RWPE2 (cell line): ENCODE measurements at places on chromosomes 16 and 17.
A peak's percentile ranks its signal among the peaks of the same experiment; 100 is the strongest.

- no peak for DNase-seq
Observed at GRCh38 chr17:29018788-29019474, 13.1 kb upstream of the SEZ6 start.

DNA sequence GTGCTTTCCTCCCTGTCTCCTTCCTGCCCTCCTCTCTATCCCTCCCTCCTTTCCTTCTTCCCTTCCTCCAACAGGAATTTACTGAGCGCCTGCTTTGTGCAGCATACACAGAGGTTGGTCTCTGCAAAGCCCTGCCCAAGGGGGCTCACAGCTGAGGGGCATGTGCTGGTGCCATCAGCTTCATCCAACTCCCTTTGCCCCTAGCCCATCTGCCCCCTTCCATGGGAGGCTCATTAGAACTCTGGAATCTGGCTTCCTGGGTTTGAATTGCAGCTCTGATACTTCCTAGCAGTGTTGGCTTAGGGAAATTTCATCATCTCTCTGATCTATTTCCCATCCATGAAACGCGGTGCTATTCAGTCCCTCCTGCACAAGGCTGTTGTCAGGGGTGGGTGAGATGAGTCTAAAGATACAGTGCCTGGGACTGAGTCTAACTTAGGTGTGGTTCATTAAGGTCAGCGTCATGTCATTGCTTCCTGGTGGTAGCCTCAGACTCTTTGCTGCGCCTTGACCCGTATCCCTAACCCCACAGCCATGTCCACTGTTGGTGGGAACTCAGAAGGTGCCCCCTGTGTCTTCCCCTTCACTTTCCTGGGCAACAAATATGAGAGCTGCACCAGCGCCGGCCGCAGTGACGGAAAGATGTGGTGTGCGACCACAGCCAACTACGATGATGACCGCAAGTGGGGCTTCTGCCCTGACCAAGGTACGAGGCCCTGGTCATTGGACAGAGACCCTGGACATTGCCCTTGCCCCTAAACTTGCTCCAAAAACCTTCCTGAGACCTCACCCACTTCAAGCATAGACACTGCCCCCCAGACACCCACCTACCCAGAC, 10.3 kb downstream of the MMP2 start:
- DNase-seq: no peak

- DNase-seq: no peak
Observed at GRCh38 chr16:22272870-22273650, 24.1 kb upstream of the POLR3E start.

- DNase-seq: no peak
Observed at GRCh38 chr17:6476810-6477179, 32.5 kb downstream of the PIMREG start.

GRCh38 chr16:55572439-55572838, 6.0 kb downstream of the CAPNS2 start:
- DNase-seq: no peak

- DNase-seq: peak; percentile 57
Observed at GRCh38 chr17:17503566-17504130, 7.5 kb upstream of the RASD1 start.

- no peak for DNase-seq
Observed at GRCh38 chr16:13607289-13607688, 312.7 kb upstream of the ERCC4 start.

DNA sequence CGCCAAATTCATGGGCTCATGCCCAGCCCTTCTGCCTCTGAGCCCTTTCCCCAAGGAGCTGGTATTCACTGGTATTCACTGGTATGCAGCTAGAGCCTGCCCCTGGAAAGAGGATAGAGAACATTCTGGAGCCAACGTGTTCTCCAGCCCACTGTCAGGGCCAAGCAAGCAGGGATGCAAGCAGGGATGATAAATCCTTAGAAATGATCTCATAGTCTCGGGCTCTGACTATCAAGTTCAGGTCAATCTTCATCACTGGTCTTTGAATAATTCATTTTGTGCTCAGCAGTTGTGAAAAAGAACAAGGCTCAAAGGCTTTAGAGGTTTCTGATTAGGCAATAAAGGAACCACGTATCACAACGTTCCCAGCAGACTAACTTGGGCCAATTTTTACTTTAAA, 57.3 kb downstream of the CACNG5 start:
- no peak for DNase-seq

DNA sequence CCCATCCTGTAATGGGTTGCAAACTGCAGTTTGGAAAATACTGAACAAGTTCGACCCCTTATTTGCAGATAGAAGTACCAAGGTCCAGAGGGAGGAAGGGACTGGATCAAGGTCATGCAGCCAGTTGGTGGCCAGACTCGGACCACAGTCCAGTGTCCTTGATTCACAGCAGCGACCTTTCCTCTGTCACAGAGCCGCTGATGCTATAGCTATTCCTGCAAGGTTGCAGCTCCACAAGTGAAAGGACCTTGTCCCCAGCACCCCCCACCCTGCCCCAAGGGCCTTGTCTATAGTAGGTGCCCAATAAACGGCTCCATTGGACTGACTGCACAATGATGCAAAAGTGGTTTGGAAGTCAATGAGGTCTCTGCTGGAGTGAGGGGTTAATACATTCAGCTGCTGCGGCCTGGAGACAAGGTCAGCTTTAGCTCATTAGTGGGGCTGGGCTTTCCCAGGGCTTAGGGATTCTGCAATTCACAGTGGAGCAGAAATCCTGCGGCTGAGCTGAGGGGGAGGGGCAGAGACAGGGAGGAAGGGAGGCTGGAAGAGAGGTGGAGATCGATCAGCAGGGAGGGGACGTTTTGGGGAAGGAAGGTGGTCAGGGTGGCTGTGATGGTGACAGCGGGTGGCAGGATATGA, 13.4 kb upstream of the CRHR1 start:
- DNase-seq: no peak

DNA sequence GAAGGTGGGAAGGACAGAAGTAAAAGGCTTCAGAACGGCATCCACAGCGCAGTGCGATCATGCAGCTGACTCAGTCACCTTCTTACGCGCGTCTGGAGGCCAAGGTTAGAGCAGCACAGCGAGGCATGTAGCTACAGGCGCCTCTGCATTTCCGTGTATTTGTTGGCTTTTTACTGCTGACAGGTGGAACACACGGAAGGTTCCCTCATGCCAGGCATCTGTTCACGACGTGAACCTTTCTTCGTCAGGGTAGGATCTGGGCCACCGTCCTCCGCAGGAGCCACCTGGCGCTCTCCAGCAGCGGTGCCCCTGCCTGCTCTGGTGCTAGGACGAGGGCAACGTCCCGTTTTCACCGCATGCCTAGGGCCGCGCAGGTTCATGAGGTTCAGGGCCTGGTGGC, 15.3 kb downstream of the TMEM204 start:
- DNase-seq: no peak

- DNase-seq: no peak
Observed at GRCh38 chr17:44794851-44795413, 35.2 kb downstream of the GJC1 start.

DNA sequence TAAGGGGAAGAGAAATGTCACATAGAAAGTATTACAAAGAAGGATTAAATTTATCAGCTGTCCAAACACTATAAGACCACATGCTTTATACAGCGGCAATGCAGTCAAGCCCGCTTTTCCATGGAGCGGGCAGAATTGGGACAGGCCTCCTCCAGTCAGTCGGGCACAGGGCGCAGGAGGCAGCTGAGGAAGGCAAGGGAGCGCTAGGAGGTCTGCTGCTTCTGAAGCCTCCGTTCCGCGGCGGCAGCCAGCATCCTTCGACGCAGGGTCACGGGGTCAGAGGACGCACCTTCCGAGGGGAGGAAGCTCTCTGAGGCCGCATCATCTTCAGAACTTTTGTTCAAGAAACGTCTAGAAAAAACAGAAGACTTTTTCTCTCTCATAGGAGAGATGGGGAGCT, 62.6 kb downstream of the AMFR start:
- peak; percentile 59 for DNase-seq

GRCh38 chr17:77303620-77304019, 162.9 kb downstream of the SEC14L1 start:
- no peak for DNase-seq

- no peak for DNase-seq
Observed at GRCh38 chr17:7235693-7236665, 1.7 kb upstream of the DVL2 start.

- DNase-seq: no peak
Observed at GRCh38 chr17:68052810-68053209, 17.3 kb downstream of the KPNA2 start.

DNA sequence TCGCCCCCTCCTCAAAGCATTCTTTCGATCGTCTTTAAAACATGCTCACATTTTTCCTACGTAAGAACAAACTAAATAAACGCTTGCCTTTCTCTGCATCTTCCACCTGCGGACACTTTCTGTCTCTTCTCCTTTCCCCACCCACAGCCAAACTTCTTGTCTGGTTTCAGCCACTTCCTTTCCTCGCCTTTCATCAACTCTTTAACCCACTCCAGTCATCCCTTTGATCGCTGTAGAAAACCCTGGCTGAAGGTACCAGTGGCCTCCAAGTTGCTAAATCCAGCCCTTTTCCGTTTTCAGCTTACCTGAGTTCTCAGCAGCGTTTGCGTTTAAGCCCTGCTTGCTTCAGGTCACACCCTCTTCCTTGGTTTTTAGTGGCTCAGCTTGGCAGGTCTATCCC, 483 bp downstream of the RPA1 start:
- no peak for DNase-seq

DNA sequence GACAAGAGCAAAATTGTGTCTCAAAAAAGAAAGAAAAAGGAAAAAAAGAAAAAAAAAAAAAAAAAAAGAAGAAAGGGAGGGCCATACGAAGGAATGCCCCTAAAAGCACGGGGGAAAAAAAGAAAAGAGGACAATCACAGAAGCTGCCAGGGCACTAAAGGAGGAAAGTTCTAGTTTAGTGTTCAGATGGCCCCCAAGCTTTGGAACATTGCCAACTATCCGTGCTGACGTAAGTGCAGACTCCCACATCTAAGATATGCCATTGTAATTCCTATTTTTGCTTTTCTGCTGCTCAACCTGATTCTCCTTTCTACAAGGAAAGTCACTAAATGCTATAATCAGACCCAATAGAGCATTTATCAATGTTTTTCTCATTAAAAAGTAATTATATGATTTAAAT, 842.1 kb downstream of the KCNJ2 start:
- no peak for DNase-seq

GRCh38 chr17:50115756-50116155, 14.2 kb downstream of the SAMD14 start:
- no peak for DNase-seq

DNA sequence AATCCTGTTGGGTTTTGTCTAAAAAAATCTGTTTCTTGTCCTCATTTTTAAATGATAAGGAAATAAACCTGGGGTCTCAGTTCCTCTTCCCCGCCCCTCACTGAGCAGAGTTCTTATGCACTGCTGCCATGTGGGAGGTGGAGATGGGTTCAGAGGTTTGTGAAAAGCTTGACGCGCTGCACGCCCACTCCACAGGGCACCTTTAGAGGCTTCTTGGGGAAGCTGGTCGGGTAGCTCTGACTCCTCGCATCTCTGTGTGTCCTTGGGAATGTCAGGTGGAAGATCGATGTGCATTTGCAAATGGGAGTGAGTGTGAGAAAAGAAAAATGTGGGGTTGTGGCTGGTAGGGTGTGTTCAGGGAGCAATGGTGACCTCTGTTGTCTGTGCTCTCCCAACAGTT, 4.7 kb upstream of the ZNHIT3 start:
- DNase-seq: no peak

- DNase-seq: no peak
Observed at GRCh38 chr16:12557786-12558185, 245.9 kb downstream of the CPPED1 start.

GRCh38 chr16:13194766-13195165, 293.4 kb downstream of the SHISA9 start:
- DNase-seq: no peak

- DNase-seq: peak; percentile 69
Observed at GRCh38 chr17:50149417-50150353, 792 bp downstream of the PPP1R9B start.

DNA sequence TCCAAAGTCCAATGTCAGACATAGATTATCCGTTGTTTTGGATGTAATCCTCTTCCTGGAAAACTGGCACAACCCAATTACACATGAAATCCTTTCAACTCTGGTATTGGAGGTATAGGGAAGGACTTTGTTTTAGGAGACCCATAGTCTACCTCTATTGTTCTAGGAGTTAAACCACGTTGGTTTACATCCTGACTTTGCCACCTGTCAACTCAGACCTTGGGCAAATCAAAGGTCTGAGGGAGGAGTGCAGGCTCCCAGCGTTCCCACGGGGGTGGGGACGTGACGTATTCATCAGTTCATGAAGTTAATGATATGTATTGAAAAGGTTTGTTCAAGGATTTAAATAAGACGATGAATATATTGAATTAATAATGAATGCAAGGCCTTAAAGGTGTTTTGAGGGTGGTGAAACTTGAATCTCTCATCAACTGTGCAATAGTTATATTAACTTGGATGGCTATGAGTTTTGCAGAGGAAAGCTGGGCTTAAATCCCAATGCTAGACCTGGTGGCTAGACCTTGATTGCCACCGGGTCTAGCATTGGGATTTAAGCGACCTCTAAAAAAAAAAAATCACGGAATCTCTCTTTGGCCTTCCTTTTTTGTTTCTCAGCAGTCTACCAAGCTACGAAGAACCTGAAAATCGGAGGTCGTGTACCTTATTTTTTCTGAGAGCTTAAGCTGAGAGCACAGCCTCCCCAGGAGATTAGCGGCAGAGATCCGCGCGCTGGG, 744 bp upstream of the NF1 start:
- no peak for DNase-seq

DNA sequence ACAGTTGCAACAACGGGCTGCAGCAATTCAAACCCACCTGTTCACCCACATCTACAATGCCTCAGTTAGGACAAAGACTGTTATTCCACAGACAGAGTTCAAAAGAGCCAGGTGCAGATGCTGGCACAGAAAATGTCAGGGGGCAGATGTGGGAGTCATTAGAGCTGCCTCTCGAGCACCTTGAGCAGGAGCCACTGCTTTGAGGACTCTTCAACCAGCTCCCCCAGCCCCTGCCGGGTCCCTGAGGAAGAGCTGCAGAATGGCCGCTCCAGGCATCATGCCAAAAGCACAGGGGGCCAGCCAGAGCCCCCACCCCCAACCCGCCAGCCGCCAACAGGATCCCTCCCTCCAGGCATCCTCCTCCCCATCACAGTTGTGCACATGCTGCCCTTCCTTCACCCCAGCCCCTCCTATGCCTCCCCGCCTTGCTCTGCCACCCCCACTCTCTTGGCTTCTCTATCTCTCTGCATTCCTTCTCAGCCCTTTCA, 20.8 kb downstream of the C17orf67 start:
- DNase-seq: no peak

GRCh38 chr17:4534515-4534914, 20.7 kb downstream of the MYBBP1A start:
- DNase-seq: no peak

DNA sequence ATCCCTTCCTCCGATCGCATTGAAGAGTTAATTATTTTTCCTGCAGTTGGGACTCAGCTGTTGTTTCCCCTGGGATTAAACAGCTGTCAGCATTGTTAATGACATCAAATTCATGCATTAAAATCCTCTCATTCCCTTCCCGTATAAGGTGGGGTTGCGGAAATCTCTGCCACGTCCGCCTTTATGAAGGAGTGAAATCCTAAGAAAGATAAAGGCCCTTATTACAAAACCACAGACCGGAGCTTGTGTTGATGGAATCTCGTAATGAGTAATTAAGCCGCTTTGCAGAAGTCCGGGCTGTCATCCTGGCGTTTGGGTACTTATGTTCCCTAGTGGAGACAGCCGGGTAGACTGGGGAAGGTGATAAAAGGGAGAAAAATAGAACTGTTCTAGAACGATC, 627.6 kb downstream of the MAF start:
- no peak for DNase-seq
